Brain pericyte (primary cell): ENCODE measurements at places on chromosomes 16 and 17.

DNA sequence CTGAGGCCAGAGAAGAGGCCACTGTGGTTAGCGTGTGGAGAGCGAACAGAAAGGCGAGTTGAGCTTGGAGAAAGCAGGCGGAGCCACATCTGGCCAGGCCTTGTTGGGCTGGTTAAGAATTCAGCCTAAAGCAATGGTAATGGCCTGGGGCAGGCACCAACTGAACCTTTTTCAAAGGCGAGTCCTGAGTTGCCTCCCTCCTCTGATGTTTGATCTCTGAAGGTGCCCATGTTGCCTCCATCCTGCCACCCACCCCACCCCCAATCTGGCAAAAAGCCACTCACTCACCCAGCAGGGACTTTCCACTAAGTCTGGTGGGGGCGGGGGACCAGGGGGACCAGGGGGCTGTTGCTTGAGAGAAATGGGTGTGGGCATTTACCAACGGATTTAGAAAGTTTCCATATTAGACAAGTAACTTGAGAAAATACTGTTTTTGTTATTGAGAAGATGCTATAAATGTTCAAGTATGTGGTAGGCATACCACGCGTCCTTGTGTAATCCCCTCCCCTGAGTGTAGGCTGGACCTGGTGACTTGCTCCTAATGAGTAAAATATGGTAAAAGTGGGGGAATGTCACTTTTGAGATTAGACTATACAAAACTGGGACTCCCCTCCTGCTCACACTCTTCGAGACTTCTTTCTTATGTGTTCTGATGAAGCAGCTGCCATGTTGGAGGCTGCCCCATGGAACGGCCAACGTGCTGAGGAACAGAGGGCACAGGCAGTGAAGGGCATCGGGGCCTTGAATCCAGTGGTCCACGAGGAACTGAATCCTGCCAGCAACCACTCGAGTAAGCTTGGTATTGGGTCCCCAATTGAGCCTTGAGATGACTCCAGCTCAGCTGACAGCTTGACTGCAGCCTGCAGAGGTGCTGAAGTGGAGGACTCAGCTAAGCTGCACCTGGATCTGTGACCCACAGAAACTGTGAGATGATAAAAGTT lies 29.9 kb upstream of the TNS4 start:
- DNase-seq = no peak

GRCh38 chr17:37769050-37769449 lies 24.2 kb upstream of the HNF1B start:
- no peak for DNase-seq

DNA sequence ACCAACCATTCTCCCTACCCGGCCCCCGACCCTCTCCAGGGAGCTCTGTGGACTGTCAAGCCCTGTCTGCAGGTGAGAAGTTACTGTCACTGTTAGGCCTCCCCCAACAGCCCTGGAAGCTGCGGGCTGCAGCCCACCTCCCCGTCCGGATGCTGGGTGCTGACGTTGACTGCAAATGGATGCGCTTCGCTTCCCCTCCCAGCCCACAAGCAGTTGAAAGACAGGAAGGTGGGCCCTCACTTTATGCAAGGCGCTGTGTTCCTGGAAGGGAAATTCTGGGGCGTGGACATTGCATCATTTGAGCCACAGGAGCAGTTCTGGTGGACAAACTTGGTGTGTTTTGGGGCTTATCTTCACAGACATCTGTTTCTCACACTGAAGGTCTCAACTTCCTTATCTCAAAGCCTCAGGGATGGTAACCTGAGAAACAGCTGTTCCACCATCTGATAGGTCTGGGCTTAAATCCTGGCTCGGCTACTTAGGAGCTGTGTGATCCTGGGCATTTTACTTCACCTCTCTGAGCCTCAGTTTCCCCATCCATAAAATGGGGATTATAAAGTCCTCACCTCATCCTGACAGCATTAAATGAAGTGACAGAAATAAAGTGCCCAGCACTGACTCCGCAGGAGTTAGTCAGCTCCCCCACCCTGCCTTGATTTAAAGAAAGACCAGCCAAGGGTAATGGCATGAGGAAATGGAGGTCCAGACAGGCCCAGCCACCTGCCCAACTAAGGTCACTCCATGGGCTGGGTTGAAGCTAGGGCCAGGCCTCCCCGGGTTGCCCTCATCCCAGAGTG lies 4.6 kb upstream of the DRC7 start:
- DNase-seq = no peak

GRCh38 chr17:74042744-74043486 lies 160.6 kb upstream of the RPL38 start:
- no peak for DNase-seq

- DNase-seq = no peak
Measured at GRCh38 chr17:54259476-54259875, 436.7 kb downstream of the KIF2B start.

DNA sequence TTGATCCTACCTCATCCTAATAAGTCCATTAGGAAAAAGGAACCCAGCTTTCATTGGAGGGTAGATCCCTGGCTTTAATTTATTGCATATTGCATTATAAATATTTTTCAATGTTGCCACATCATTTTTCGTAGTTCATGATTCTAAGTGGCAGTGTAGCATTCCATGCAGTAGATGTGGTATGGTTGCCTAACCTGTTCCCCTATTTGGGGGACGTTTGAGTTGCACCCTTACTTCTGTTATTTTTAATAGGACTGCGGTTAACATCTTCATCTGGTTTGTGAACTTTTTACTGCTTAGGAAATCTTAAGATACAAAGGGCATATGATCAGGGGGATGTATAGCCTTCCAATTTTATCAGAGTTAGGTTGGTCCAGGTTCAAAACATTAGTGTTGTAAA lies 5.4 kb downstream of the SCPEP1 start:
- no peak for DNase-seq

DNA sequence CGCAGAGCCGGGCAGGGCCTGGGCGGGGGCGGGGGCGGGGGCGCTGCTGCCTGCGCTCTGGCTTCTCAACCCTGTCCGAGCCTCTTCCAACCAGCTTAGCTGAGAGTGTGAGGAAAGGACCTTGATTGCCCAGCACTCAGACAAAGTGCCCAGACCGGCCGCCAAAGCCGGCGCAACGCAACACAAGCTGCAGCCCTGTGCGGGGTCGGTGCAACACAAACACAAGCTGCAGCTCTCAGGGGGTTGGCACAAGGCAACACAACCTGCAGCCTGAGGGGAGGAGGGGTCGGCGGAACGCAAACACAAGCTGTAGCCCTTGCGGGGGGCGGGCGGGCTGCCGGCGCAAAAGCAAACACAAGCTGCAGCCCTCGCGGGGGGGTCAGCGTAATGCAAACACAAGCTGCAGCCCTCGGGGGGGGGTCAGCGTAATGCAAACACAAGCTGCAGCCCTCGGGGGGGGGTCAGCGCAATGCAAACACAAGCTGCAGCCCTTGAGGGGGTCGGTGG lies 60.0 kb downstream of the KLHDC4 start:
- DNase-seq = peak; percentile 75

DNA sequence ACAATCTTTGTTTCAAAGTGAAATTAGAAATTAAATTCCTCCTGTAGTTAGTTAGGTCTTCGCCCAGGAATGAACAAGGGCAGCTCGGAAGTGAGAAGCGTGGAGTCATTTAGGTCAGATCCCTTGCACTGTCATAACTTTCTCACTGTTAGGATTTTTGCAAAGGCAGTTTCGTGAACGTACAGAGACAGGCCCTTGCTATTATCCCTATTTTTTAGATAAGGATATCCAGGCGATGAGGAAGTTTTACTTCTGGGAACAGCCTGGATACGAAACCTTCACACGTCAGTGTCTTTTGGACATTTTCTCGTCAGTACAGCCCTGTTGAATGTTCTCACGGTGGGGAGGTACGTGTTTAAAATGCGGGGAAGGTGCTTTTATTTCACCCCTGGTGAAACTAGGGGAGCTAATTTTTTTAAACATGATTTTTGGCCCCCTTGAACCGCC lies 318 bp upstream of the RBL2 start:
- DNase-seq = no peak

DNA sequence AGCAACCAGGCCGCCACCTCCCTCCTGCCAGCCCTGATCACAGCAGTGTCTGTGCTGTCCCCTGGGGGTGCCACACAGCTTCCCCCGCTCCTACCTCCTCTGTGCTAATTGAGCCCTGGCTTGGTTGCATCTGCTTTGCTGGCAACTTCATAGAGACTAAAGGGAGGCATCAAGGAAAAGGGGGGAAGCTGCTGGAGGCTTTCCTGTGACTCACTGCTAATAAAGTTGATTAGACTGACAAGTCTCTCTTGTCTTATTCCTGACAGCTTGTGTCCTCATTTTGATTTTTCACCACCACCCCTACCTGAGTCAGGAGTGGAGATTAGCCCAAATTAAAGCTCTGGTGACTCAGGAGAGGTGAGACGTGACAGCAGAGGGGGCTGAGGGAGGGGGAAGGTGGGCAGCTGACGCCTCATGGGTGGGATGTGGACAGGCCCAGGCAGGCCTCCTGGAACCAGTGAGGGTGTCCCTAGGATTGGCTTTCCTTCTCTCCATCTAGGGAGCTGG lies 310.0 kb downstream of the CBLN1 start:
- DNase-seq = no peak

GRCh38 chr16:23172583-23172982 lies 10.0 kb upstream of the SCNN1G start:
- no peak for DNase-seq

DNA sequence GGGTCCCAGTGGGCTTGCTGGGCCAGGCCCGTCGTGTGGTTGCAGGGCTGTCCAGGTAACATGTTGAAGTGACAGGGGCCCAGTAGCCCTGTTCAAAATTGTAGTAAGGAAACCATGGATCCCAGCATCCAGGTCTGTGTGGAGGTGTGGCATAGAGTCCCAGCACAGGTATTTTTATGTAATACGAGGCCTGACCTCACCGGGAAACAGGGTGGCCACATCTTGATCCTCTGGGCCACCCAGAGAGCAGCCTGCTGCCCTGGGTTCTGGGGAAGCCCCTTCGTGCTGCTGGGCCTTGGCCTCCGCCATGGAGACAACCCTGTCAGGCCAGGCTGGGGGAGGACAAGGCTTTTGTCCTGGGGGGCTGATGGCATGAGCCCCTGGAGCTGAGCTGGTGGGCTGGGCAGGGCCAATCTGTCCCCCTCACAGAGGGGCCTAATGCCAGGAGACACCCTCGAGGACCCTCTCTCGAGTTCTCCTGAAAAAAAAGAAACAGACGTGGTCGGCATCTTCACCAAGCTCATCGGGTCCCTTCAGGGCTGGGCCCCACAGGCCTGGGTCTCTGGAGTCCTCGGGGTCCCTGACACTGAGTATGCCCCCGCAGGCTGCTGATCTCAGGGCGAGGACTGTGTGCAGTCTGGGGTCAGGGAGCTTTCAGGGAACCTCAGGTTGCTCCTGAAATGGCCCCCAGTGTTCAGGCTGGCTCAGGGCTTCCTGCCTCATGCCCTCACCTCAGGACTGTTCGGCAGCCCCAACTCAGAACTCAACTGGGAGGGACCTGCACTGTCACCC lies 47.8 kb downstream of the TNFRSF13B start:
- no peak for DNase-seq

DNA sequence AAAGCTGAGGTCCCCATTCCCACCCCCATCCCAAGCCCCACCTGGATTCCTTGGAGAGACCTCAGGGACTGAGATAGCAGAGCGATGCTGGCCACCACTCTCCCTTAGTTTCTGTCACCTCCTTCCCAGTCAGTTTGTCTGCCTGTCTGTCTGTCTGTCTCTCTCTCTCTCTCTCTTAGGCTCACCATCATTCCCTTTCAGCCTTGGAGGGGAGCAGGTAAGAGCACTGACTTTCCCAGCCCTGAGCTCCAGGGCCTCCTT lies 5.9 kb downstream of the CD300LB start:
- DNase-seq = no peak

- no peak for DNase-seq
Measured at GRCh38 chr17:9272501-9273200, 251.3 kb downstream of the NTN1 start.

DNA sequence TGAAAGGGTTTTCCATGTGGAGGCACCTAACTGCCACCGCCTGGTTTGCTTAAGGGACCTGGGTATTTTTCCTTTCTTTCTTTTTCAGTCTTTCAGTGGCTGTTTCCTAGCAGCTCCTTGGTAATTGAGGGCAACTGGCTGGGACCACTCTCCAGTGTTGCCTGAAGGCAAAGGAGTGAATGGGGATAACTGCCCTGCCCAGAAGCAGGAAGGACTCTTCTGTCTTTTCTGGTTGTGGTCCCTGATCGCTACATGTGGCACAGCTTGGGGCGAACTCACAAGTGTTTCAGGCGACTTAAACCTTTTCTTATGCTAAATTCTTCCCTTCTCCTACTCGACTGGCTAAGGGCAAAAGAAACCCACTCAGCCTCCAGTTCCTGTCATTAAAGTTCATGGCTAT lies 10.1 kb upstream of the TMEM98 start:
- DNase-seq = no peak

DNA sequence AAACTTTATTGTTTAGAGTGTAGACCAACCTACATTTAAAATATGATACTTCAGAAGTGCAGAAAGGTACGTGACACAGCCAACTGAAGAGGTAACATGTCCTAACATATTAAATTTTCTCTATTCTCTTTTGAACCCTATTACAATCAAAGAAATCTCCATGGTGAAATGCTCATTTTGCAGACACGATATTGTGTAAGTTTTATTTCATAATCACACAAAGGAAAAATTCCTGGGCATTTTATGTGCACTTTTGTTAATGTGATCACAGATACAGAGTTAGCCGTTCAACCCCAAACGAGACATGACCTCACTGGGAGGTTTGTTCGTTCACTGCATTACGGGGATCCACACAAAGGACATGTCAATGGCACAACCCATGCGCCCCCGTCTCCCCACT lies 21.8 kb downstream of the KCNJ16 start:
- DNase-seq = no peak

DNA sequence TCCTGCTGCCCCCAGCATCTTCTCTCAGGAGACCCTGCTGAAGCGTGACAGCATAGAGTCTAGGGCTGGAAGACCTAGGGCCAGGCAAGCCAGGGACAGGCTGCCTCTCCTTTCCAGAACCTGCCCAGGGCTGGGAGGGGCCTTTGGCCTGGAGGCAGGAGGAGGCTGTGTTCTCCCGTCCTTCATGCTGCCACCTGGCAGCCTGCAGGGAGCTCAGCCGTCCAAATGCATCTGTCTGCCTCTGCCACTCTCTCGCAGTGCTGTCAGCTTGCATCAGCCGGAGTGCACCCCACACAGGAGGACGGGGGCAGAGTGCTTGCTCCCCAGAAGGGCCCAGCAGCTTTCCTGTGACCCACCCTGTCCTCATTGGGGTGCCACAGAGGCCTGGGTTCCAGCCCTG lies 31.3 kb downstream of the ARHGAP23 start:
- DNase-seq = no peak

- DNase-seq = no peak
Measured at GRCh38 chr17:31902693-31903092, 1.2 kb upstream of the UTP6 start.
